ENCODE measurements at places on chromosomes 3 and 15.
A peak's percentile ranks its signal among the peaks of the same experiment; 100 is the strongest.

DNA sequence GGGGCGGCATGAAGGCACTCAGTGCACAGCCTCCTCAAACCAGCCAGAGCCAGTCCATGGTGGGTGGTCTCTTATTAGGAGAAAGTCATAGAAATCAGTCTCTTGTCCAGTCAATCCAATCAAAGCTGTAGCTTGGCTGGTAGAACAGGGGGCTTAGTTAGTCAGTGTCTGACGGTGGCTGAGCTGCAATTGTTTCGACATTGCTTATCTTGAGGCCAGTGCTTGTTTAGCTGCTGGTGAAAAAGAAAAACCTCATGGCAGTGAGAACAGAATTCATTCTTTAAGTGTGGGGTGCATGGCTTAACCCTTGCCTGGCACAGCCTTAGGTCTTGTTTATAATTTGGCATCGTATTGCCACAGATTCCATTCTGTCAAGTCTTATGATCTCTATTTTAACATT is 53.9 kb downstream of the FGD5 start:
- DNase-seq = no peak

DNA sequence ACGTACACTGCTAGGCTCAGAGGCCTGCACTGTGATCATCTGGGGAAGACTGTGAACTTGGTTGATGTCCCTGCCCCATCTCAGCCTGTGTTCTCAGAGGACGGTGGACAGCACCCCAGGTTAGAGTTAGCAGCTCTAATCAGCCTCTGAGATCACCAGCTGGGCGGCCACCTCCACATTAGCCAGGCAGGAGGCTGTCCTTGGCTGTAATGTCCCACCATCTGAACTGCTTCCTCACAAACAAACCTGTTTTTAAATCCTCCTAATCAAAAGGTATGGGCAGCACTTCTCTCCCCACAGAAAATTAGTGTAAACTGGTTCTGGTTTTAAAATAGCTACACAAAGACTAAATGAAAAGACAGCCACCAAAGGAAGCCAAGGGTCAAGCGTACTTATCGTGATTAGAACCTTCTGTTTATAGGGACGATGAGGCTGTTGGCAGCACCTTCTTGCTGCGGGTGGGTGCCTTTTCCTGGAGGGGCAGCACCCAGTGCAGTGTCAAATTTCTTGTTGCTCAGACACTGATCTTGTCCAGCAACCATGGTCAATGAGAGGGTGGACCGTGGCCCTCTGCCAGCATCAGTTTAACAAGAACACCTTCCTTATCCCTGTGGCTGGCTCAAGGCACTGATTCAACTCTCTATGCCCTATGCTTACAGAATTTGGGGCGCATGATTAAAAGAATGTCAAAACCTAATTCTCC is 24.6 kb downstream of the ACSBG1 start:
- no peak for DNase-seq

DNA sequence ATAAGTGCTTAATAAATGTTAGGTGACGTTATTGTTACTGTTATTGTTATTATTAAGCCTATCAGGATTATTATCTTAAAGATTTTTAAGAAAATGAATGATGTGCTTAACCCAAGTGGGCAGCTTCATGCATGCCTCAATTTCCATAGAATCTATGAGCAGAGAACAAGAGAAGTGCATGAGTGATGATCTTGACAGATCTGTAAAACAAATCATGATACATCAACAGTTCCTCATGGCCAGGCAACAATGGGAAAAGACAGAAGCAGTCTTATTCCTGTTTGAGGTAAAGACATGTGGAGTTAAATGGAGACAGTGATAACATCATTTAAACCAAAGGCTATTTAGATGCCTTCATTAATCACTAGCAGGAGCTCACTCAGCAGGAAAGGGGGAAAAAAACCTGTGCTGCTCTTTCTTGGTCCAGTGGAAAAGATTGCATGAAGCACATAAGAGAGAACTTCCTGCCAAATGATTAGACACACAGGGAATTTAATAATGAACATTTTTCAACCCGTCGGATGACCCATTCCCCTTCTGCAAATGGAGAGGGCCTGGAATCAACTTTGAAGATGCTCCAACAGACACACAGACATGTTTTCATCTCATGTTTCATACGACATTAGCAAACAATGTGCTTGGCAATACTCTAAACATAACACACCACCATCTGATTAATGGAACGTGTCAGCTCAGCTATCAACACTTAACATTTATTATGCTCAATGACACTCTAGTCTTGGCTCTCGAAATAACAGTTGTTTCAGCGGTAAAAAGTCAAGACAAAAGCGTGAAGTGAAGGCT is 212.2 kb upstream of the LRRN1 start:
- peak; percentile 13 for DNase-seq

DNA sequence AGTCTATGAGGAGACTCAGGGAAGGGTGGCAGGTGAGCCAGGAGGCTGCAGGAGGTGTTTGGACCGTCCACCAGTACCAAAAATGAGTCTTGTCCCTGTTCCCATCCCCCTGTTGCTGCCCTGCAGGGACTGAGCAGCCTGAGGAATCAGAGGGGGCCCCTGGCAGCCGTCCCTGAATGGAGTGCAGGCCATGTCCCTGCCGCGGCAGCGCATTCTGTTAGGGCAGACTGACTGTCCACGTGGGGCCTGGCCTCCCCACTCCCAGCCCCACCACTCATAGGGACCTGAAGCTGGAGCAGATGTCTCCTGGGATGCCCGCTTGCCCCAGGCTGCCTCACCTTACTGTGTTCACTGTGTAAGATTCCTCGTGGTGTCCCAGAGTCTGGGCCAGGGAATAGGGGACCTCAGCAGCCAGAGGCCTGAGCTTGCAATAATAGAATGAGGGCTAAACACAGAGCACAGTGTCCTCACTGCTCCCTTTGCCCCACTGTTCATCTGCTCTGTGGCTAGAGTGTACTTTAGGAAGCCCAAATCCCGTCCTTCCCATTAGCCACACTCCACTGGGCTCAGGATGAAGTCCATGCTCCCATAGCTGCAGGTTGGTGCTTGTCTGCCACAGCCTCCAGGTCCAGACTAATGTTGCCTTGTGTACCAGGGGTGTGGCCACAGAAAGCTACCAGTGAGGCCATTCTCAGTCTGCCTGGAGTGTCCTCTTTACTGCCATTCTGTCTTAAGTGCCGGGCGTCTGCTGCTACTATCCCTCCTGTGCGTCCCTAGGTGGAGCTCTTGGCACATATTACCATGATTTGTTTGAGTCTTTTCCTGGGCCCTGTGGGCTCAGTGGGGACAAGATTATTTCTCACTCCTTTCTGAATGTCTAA is 63.2 kb downstream of the HCN4 start:
- peak; percentile 52 for DNase-seq

- DNase-seq = no peak
Measured at GRCh38 chr3:69294014-69294766, 91.7 kb downstream of the FRMD4B start.

DNA sequence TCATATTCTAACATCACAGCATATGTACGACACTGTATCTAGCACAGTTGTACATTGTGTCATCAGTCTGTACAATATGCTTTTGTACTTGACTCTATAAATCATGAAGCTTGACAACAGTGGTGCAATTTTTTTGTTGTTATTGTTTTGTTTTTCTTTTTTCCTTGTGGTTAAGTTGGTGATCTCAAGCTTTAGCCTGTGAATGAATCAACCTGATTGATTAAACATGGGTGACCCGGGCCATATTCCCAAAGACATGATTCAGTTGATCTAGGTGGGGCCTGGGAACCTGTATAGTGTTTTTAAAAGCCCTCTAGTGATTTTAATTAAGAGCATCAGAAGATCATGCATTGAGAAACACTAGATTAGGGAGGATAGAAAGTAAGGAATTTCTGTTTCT is 101.8 kb upstream of the AADACL2 start:
- DNase-seq = no peak
